ENCODE measurements at places on chromosomes 4 and X.

DNA sequence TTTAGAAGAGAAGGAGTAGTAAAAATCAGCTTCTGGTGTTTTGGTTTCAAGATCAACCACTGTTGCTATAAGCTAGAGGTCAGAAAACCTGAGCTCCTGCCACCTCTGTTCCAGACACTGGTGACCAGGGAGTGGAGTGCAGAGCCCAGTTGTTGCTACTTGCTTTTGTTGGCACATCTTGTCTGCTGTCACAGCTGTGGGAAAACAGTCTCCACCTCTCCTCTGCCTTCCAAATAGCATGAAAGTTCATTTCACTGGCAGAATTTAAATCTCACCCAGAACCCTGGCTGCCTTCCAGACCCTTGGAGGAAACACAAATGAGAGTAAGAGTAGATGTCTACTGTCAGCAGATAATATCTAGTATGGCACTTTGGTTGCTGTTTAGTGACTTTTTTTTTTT, 297.5 kb upstream of the KLF3 start:
- DNase-seq, result no peak

- DNase-seq, result no peak
These were observed 84.3 kb downstream of the REPS2 start for GRCh38 chrX:17030580-17031270.

DNA sequence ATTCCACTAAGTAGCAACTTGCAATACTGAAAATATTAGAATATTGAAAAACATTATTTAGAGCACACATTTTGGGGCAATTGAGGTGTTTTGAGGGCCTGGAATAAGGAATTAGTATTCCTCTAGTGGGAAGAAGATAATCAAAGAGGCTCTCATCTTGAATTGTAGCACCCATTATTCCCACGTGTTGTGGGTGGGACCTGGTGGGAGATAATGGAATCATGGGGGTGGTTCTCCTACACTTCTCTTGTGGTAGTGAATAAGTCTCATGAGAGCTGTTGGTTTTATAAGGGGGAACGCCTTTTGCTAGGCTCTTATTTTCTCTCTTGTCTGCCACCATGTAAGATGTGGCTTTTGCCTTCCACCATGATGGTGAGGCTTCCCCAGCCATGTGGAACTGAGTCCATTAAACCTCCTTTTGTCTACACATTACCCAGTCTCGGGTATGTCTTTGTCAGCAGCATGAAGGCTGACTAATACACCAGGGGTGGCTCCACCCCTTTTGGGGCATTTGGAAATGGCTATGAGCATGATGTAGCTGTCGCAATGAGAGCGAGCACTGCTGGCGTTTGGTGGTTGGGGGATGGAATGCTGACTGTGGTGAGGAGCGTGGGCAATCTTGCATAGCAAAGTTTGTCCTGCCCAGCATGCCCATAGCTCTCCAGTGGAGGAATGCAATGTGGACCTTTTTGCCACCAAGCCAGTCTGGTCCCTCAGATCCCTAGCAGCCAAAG, 308.2 kb downstream of the FRMPD4 start:
- DNase-seq, result no peak

GRCh38 chrX:49960061-49960460, 37.7 kb downstream of the CLCN5 start:
- DNase-seq, result no peak

- no peak for DNase-seq
These were observed 14.2 kb downstream of the ZNF518B start for GRCh38 chr4:10442976-10443375.

DNA sequence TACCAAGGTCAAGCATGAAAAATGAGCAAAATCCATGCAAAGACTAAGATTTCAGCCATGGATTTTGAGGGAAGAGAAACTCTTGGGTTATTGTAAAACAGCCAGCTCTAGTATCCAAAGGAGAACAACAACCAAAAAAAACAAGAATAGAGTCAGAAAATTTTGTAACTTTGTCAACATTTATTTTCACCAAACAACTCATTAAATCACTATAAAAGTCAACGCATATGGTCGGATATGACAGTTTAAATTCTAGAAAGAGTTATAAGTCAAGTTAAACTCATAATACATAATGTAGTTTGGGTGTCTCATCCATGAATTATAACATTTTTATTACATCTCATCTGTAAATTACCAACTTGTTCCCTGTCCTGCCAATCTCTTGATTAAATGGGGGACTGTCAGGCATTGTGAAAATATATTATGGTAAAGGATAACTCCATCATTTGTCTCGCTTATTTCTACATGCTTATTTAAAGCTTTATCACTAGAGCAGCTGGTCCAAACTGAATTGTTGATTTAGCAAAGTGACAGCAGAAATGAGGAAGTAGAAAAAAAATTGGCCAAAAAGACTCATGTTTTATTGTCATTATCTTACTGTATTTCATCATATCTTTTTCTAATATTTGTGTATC, 224.8 kb upstream of the NOCT start:
- DNase-seq, result no peak

DNA sequence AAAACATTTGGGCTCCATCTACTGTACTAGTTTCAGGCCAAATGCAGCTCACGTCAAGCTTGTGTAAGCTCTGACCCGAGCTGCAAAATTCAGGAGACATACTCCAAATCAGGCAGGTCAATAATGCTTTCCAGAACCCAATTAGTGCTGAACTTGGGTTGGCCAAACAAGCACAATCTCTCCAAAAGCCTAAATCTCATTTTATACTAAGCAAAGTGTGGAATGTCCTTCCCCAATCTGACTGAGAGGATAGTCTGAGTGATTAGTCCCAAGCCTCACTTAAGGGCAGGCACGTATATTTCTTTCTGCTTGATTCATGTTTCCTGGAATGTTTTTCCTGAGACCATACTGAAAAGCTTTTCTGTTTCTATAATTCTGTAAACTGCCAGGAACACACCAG, 79.9 kb downstream of the NKX6-1 start:
- no peak for DNase-seq
